Stimulated activated CD4-positive, alpha-beta T cell treated with anti-CD3 and anti-CD28 coated beads, TNF-alpha, amount 100 ng/mL, for 1 hour (primary cell): ENCODE measurements at places on chromosomes 2 and 18.

- DNase-seq = no peak
These were observed 65.4 kb upstream of the ST3GAL5 start for GRCh38 chr2:85954192-85954589.

- no peak for DNase-seq
These were observed 686.8 kb upstream of the SALL3 start for GRCh38 chr18:78292618-78293380.

GRCh38 chr2:84829693-84830092, 51.2 kb downstream of the TRABD2A start:
- DNase-seq = no peak

DNA sequence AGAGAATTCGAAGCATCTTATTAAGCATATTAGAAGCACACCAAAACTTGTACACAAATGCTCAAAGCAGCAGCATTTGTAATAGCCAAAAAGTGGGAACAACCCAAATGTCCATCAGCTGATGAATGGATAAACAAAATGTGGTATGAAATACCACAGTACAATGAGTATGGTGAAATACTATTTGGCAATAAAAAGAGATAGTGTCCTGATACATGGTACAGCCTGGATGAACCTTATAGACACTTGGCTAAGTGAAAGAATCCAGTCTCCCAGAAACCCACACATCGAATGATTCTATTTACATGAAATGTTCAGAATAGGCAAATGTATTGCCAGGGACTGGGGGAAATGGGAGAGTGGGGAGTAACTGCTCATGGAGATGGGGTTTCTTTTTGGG, 3.0 kb downstream of the SPATA3 start:
- DNase-seq = no peak

DNA sequence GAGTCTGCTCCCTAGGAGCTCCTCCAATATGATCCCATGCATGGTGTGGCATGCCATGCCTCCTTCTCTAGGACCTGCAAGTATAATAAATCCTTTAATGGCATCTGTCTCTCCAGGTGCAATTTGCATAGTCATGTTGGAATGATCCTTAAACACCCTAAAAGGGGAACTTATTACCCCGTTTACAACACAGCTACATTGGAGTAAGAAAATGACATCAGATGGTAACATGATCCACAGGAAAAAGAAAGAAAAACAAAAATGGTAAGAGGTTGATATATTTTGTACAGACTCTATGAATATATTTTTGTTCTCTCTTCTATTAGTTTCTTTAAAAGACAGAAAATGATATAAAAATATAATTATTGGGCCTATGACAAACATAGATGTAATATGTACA, 79.0 kb downstream of the CRACDL start:
- DNase-seq = no peak

DNA sequence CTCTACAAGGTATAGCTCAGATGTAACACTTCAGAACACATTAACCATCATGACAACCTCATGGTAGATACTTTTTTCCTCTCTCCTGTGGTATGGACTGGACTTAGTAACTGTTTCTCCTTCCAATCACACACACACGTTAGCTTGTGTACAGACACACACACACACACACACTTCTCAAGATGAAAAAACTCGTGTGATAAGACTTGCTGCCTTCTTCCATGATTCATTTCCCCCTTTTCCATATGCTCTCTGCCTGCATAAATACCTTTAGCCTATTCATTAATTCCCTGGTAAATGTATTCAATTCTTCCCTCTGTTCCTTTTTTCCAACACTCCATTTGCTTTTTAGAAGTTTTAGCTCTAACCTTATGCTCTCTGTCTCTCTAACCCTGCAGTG, 118.9 kb upstream of the TANK start:
- no peak for DNase-seq

DNA sequence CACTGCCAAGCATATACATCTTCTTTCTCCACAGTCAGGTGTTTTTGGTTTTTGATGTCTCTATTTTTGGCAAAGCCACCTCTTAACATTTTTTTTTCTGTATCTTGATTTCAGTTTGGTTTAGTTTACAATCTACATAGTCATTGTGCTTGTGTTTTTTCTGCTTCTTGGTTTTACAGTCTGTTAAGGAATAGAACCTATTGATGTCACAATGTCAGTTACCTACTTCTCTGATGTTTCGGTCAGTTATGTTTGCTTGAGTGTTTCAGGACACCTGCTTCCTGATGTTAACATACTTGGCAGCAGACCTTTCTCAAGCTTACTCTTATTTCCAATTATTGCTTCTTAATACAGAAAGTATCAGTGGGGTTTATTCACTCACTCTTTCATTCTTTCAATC, 253.3 kb downstream of the SPAG16 start:
- DNase-seq = no peak

DNA sequence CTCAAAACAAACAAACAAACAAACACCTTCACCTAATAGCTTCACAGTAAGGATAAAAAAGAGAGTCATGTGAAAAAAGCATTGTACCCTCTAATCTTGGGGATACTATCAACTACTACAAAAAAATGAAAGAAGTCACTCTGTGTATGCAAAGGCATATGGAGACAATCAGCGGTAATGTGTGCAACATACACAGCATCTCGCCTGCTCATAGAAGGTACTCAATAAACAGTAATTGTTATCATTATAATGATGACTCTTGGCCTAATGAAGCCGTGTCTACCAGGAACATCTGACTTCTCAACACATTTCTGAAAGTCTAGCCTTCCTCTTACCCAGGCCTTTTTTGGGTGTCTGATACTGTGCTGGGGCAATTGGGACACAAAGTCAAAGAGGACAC, 55.3 kb downstream of the MYCN start:
- DNase-seq = no peak

DNA sequence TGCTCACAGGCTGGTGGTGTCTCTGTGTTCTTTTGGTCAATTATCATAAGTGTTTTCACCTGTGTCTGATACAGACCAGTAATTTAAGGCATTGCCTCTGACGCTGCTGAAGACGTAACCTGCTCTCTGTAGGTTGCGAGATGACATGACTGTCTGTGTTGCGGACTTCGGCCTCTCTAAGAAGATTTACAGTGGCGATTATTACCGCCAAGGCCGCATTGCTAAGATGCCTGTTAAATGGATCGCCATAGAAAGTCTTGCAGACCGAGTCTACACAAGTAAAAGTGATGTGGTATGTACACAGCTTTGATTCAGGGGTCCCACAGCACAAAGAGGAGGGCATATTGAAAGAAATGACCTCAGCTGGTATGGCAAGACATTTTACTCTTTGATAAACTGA, 33.8 kb upstream of the TMEM87B start:
- DNase-seq = no peak

- DNase-seq = no peak
These were observed 45.1 kb downstream of the DPYSL5 start for GRCh38 chr2:26892922-26893524.

DNA sequence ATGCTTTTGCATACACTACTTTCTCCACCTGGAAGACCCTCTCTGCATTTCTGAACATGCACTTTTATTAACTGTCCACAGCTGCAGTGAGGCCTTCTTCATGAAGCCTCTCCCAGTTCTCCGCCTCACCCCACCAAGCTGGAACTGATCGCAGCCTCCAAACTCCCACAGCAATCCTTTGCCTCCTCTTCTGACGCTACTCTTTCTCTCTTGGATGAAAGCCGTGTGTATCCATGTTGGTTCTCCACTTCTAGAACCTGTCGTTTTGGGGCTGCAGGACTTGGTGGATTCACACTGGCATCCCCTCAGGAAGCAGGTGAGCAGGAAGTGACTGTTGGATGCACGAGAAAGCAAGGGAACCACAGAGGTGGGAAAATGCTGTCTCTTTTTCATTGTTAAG, 288.6 kb downstream of the MYCN start:
- DNase-seq = no peak

DNA sequence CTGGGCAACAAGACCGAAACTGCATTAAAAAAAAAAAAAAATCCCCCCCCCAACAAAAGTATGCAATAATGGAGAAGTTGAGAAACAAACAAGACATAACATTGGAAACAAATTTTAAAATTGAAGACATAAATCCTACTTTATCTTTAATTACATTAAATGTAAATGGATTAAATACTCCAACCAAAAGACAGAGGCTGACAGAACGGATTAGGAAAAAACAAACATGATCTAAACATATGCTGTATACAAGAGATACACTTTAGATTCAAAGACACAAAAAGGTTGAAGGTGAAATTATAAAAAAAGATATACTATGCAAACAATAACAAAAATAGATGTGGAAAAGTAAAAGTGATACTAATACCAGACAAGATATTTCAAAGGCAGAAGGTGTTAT, 350.8 kb upstream of the RGPD4 start:
- DNase-seq = no peak

GRCh38 chr18:55096263-55096951, 137.1 kb upstream of the CCDC68 start:
- no peak for DNase-seq

- no peak for DNase-seq
These were observed 922.0 kb upstream of the NRXN1 start for GRCh38 chr2:51953931-51954330.

- DNase-seq = no peak
These were observed 113.5 kb downstream of the RTN4 start for GRCh38 chr2:54936766-54937165.

- no peak for DNase-seq
These were observed 90.4 kb downstream of the OSBPL6 start for GRCh38 chr2:178284613-178285286.

DNA sequence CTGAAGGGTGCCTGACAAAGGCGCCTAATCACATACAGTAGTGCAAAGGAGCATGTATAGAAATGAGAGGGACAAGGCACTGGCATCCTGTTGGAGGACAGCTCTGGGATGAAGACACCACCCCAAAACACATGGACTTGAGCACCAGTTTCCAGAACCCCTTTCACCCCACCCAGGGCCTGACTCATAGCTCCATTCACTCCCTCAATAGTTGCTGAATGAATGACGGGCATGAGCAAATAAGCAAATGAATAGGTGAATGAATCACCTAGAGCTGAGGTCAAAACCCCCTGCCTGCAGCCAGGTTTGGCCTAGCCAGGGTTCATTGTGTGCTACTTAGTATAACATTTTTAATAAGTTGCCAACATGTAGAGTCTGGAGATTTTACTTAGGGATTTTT, 66.3 kb downstream of the NRP2 start:
- DNase-seq = no peak

DNA sequence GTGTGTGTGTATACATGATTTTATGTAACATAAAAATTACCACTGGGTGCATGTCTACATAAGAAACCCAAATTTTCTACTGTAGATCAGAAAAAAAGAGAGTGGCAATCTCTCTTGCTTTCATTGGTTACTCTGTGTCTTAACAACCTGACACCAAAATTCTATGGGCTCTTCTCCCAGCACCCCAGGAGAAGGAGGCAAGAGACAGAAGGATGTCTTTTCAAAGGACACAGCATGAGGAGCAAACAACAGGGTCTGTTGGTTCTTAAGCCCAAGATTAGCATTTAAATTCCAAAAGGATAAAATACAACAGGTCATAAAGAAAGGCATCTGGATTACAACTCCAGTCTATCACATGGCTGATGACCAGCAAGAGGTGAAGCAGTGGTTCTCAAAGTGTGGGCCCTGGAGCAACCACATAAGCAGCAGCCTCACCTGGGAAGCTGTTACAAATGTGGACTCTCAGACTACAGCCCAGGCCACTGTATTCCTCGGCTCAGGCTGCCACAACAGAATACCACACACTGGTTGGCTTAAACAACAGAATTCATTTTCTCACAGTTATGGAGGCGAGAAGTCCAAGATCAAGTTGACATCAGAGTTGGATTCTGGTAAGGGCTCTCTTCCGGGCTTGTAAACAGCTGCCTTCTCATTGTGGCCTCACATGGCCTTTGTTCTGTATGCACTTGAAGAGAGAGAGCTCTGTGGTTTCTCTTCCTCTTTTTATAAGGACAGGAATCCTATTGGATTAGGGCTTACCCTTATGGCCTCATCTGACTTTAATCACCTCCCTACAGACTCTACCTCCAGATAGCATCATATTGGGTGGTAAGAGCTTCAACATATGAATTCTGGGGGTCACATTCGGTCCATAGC, 79.8 kb upstream of the RNF152 start:
- DNase-seq = no peak

DNA sequence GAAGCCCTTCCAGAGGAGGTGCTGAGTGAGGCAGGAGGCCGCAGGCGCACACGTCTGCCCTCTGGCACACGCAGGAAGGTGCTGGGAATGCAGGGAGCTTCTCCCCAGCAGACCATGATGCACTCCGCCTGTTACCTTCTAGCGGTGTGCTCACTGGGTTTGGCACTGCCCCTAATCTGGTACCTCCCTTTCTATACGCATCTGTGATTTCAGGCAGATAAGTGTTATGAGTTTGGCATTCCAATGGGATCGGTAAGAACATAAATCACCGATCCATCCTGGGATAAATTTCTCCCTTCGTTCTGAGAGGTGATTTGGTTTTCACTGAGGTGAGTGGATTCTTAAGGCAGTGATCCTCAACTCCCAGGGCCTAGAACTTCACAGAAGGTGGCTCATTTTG, 34.6 kb downstream of the ODC1 start:
- no peak for DNase-seq

DNA sequence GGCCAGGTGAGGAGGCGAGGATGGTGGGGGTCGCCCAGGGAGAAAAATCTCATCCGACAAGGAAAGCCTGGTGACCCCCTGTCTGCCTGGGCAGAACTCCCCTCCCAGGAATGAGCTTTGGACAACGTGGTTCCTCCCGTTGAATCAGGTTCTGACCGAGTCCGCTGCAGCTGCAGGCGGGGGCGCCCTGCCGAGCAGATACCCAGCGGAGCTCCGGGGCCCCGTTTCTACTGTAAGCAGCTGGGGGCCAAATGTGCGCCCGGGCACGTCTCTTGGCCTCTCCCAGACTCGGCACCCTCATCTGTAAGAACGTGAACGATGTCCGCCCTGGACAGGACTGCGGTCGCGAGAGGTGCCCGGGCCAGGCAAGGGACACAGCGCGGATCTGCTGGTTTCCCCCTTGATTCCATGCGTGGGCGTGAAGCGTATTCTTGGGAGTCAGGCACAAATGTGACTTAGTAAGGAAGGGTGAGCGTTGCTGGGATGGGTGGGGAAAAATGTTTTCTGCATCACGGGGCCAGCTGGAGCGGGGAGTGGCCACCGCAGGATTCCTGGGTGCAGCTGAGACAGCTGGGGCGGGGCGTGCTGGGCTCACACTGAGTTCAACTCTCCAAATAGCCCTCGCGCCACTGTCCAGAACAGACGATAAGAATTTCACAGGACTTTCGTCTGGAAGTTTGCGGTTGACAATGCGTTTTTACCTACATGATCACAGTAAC, 20.2 kb upstream of the TUBB6 start:
- DNase-seq = no peak

GRCh38 chr2:42865884-42866881, 73.8 kb upstream of the HAAO start:
- no peak for DNase-seq

DNA sequence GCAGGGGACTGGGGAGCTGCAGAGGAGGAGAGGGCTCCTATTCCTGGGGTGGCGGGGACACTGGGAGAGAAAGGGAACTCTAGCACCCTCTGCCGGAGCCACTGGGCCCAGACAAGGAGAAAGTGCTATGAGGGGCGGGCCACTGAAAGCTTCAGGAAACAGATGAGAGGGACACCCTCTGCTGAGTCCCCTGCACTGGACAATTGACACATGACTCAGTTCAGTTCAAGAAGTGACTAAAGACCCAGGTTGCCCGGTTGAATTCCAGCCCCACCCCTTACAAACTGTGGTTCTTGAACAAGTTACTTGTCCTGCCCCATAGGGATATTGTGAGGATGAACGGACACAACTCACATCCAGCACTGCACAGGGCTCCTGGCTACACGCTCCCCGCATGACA, 5.0 kb downstream of the RUFY4 start:
- DNase-seq = no peak

- no peak for DNase-seq
These were observed 6.6 kb upstream of the STEAP3 start for GRCh38 chr2:119216994-119217393.
